ENCODE measurements at places on chromosomes 4 and X. TPM values are rescaled to one million over a fixed set of nuclear protein-coding genes. Genes with fewer than 3 reads are reported as not detected.

- peak; percentile 76 for DNase-seq
Measured at GRCh38 chr4:139083607-139083955, 68.0 kb downstream of the NOCT start.

GRCh38 chr4:113955411-113955810, 24.0 kb downstream of the ARSJ start:
- no peak for DNase-seq

- DNase-seq, result peak; percentile 52
Measured at GRCh38 chr4:15003401-15003890, 1.2 kb downstream of the CPEB2 start.

Gene CLIC2
- 0.98 TPM for total RNA-seq

DNA sequence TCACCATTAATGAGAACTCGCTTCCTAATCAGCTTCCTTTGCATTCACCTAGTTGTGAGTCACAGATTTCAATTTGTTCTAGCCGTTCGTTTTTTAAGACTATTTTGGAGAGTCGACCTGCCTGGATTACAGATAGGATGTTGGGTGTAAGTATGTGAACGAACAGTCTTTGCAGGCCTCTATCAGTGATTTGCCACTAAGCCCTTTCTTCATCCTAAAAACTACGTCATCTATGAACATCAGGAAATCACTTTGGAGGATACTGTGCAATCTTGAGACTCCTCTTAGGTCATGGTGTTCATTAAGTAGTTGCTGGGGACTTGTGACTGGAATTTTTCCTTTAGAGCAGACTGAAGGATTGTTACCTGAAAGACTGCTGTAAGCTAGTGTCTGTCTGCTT, 1.1 kb downstream of the POLA1 start:
- DNase-seq, result no peak

DNA sequence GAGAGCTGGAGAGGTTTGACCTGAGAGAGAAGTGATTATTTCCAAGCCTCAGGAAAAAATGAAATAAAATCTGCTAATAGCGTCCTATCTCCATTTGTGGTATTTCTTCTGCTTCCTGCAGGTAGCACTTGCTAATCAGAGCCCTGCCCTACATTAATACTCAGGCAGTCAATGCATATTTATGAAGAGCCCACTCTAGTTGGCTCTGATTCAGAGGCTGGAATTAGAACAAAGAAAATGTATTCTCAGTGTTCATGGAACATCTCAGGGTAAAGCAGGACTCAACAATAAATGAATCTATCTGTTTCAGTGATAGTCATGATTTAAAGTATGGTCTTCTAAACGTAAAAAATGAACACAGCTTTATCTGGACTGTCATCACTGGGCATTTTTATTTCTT, 1.4 kb upstream of the ATP8A1 start:
- DNase-seq, result no peak

DNA sequence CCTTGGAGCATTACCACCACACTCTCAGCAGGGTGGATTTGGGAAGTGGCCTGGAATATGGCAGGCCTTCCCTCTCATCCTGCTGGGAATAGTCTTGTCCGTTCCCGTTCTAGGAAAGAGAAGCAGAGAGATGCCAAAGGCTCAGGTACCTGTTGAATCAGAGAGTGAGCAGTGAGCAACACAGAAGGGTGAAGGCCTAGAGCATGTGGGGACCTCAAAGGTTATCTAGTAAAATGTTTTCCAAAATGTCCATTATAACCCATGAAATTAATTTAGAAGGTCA, 30.8 kb downstream of the SLC16A2 start:
- no peak for DNase-seq

DNA sequence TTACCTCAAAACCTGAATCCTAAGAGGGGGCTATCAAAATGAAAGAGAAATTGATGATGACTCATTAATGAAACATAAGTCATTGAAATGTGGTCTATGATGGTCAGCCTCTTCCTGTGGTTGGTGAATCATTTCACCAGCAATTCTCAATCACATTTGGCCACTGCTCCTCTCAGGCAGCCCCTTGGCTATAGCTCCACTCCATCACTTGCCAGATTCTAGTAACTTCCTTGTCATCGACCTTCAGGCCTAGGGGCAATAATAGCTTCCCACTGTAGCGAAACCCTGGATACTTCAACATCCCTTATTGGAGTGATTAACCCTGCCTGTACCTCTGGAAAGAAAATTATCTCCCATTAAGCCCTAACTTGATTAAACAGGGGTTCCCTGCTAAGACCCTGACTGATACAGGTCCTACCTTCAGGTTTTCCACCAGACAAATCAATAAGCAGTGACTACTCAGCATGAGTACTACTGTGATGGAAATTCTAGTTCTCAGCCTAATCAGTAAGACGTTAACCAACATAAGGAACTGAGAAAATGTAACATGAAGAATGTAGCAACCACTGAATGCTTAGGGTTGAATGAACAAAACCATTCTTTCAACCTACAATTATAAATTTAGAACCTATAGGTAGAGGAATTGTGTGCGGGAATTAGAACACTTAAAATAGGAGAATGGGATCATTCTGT, 30.4 kb downstream of the ADH7 start:
- DNase-seq, result no peak

DNA sequence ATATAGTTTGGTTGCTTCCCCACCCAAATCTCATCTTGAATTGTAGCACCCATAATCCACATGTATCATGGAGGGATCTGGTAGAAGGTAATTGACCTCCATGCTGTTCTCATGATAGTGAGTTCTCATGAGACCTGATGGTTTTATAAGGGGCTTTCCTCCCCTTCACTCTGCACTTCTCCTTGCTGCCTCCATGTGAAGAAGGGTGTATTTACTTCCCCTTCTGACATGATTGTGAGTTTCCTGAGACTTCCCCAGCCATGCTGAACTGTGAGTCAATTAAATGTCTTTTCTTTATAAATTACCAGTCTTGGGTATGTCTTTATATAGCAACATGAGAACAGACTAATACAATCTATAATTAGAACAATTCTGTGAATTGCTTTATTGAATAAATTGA, 11.9 kb upstream of the DCAF4L1 start:
- DNase-seq, result no peak

Gene SULT1E1
- not detected for total RNA-seq

DNA sequence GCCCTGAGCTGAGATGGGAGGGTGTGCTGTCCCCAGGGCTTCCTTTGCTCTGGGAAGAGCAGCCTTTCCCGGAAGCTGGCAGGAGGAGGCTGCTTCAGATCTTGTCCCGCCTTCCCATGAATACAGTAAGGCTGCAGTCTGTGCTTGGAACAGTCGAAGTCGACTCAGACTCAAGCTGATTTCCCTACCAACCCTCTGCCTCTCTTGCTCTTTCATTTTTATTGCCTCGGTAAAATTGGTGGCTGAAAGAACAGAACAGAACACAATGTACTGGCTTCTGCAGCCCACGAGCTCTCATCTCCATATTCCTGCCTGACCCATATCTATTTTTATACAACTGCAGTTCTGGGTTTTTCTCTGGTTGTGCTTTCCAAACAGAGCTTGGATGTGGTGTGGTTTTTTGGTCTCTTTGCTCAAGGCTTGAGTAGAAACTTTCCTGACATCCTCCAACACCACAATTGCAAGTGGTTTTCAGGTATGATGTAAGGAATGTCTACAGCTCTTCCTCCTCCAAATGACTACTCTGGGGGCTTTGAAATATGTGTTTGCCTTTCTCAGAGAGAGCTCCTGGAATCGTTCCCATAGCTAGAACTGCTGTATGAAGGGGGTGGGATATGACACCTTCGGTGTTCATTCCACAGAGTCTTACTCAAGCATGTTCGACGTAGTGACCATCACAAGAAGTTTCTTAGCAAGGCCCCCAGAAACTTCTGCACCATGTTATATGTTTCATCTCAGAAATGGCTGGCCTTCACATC, 61.3 kb downstream of the ENPP6 start:
- DNase-seq, result no peak

DNA sequence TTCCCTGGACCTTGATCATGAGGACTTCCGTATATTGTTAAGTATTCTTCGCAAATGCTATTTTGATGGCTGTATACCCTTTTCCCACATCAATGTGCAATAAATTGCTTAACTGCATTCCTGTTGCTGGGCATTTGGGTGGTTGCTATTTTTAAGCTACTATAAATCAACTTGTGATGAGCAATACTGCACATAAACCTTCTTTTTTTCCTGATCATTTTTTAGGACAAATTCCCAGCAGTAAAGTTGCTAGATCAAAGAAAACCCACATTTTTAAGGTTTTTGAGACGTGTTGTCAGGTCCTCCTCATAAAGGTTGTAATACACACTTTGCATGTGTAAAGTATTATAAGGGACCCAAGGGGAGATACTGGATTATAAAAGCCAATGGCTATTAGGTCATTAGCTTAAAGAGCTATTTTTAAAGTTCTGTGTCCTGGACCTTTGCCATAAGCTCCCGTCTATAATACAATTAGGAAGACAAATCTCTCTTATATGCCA, 35.6 kb downstream of the LIMCH1 start:
- DNase-seq, result no peak

DNA sequence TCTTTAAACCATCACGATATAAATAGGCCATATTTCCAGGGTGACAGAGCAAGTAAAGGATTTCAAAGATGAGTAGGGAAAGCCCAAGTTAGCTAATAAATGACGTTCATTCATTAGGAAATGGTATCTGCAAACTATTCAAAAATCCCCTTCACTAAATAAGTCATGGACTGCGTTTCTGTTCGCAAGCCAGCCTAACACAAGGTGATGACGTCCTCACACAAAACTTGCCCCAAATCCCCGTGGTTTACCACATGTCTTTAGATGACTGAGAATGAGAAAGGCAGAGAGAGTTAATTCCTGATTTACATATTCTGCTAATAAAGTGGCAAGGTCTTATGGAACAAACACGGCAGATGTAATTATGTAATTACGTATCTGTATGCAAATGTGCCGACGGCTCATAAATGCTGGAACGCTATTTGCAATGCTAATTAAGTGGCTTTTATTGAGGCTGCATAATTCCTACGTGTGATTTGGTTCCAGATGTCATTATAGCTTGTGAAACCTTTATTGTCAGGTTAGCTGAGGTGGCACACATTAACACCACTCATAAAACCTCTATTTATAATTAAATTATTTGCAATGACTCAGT, 437.7 kb upstream of the FRG1 start:
- no peak for DNase-seq

DNA sequence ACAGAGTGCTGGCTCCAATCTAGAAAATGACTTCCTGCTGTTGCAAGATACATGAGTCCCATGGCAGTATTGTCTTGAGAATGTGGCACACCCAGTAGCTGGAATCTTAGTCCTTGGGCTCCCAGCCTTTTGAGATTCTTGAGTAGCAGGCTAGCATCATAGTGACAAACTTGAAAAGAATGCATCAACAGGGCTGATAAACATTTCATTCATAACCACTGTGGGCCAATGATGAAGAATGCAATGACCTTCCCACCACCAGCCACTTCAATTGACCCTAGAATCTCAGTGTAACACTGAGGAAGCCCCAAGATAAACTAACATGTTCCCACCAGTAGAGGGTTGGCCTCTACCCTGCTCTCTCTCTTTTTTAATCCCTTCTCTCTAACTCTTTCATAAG, 329.3 kb downstream of the GBA3 start:
- DNase-seq, result no peak

GRCh38 chr4:14518136-14518535, 484.1 kb upstream of the CPEB2 start:
- DNase-seq, result no peak

- DNase-seq, result no peak
Measured at GRCh38 chrX:70553516-70553915, 108.9 kb downstream of the DLG3 start.

- no peak for DNase-seq
Measured at GRCh38 chr4:53541577-53542206, 49.6 kb downstream of the LNX1 start.

DNA sequence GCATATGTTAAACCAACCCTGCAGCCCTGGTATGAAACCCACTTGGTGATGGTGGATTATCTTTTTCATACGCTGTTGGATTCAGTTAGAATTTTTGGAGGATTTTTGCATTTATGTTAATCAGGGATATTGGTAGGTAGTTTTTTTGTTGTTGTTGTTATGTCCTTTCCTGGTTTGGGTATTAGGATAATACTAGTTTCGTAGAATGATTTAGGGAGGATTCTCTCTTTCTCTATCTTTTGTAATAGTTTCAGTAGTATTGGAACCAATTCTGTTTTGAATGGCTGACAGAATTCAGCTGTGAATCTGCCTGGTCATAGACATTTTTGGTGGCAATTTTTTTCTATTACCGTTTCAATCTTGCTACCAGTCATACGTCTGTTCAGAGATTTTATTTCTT, 305.4 kb downstream of the IDS start:
- DNase-seq, result no peak

Gene ETDA
- total RNA-seq, result not detected

DNA sequence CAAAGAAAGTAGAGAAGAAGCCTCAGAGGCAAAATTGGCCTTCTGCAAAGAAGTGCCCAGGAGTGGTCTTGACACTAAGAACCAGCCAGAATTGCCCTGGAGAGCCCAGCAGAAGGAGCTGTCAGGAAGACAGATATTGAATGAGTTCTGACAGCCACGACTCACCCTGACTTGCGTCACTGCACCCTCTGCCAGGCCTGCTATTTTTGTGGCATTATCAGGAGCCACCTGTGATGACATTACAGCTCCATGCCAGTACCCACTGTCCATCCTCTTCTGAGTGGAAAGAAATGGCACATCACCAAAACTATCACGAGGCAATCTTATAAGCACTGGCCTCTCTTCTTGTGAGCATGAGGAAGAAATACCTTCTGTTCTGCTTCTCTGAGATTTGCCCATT, 67.7 kb downstream of the SMIM20 start:
- no peak for DNase-seq

Gene PCDH19
- 0.83 TPM for total RNA-seq

Gene MCTS1
- total RNA-seq, result 27.7 TPM

DNA sequence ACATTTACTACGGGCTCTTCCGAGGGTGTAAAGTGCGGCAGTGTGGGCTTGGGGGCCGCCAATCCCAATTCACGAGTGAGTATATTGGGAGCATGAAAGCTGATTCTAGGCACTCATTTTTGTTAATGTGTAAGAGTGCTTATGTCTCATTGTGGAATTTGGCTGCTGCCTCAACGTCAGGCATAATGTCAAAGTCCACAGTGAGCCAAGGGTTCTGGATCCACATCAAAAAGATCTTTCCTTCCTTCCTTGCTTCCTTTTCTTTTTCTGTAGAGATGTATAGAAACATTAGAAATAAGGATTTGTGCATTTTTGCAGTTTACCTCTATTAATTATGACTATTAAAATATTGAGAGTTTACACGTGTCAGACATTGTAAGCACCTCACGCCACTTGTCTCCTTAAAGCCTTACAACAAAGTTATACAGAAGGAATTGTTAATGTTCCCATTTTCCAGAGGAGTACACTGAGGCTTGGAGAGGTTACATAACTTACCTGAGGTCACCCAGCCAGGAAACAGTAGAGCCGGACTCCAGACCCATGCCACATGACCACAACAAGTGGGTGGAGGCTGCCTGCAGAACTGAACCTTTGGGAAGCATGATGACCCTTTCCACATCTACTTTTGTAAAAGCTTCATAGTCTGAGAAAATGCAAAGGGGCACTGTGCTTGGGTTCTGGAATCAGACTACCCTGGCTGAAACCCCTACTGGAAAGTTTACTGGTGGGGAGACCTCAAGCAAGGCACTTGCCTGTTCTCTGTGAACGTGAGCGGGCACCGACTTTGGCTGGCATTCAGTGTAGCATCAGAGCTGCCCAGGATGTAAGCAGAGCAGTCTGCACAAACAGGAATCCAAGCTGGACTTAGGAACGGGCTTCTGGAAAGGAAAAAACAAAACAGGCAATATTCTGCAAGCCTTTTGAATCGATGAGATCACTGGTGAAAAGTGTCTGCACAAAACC, 761 bp downstream of the CLRN2 start:
- no peak for DNase-seq

All from H9 (cell line).